ENCODE measurements at places on chromosomes 11 and 22. TPM values are rescaled to one million over a fixed set of nuclear protein-coding genes. Genes with fewer than 3 reads are reported as not detected.

DNA sequence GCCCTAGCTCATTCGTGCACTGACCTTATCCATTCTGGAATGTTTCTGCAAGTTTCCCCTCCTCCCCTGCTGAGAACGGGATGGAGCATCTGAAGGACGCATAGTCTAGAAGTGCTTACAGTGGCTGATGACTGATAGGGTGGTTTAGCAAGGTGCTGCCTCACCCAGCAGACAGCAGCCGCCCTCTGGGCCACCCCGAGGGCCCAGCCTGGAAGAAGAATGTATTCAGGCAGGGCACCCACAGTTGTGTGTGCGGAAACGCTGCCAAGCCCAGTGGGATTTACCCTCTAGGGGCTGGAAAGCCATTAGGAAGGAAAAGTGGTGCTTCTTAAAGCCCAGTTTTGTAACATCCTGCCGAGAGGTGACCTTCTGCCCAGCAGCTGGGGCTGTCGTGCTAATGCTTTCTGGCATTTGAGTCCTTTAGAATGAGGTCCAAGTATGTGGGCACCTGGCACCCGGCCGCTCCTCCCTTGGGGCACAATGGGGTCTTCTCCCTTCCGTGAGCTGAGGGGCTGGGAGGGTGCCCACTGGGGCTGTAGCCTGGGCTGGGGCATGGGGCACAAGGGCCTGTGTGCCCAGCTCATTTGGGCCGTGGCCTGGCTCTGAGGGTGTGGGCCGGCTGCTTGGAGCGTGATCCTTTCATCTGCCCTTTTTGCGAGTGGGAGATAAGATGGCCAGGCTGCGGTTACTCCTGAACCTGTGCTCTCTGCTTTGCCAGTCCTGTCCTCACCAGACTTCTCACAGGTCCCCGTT lies 14.4 kb downstream of the FBLN1 start:
- DNase-seq, result no peak

DNA sequence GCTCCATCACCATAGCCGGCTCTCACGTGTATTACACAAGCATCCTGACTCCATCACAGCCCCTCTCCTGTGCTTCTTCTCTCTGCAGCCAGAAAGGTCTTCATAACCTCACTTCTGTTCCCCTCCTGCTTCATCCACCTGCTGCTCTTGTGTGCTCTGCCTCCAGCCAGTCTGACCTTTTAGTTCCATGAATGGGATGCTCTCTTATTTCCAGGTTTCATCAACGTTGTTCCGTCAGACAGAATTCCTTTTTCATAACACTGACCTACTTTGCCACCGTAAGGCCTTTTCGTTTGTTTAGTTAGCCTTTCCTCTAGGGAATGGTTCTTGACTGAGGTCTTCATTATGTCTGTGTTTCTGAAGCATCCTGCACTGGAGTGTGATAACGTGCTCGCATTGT lies 18.8 kb downstream of the GRAMD1B start:
- no peak for DNase-seq

- DNase-seq, result no peak
These were observed 48.0 kb downstream of the TSPAN18 start for GRCh38 chr11:44774731-44775130.

The MS4A4E gene
- 1.4 TPM for polyA plus RNA-seq

GRCh38 chr11:117579161-117579560 lies 217.9 kb downstream of the DSCAML1 start:
- no peak for DNase-seq

GRCh38 chr11:32809313-32809712 lies 14.9 kb upstream of the CCDC73 start:
- peak; percentile 63 for DNase-seq

- DNase-seq, result no peak
These were observed 12.4 kb downstream of the CRELD2 start for GRCh38 chr22:49930596-49931412.

The ARHGAP8 gene
- polyA plus RNA-seq, result not detected

GRCh38 chr11:116607027-116607426 lies 165.8 kb downstream of the BUD13 start:
- no peak for DNase-seq

DNA sequence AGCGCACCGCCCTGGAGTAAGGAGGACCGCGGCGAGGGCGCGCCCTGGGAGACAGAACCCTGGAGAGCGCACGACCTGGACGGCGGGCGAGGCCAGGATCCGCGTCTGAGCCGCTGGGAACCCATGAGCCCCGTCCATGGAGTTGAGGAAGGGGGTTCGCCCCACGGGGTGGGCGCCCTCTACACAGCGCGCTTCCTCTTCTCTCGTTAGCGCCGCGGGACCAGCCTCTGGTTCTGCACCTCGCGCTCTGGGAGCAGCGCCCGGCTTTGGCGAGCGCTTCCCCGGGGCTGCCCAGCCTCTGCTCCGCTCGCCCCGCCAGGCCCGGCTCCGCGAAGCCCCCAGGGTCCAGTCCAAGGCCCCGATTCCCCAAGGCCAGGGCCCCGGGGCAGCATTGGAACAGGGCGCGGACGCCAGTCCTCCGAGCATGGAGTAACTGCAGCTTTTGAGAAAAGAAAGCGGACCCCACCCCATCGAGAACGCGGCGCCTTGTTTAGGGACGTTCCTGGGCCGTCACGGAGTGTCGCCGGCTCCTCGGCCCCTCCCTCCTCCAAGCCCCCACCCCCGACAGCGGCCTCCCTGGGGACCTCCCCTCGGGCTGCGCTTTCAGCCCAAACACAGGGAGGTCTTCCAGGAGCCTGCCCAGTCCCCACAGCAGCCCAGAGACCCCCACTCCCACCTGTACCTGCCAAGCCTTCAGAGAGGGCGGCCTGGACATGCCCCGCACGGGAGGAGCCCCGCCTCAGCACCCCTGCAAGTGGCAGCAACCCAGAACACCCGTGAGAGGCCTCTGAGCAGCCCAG lies 56.2 kb downstream of the BRD1 start:
- no peak for DNase-seq
